ENCODE measurements at places on chromosomes 1 and 21.
A peak's percentile ranks its signal among the peaks of the same experiment; 100 is the strongest.

DNA sequence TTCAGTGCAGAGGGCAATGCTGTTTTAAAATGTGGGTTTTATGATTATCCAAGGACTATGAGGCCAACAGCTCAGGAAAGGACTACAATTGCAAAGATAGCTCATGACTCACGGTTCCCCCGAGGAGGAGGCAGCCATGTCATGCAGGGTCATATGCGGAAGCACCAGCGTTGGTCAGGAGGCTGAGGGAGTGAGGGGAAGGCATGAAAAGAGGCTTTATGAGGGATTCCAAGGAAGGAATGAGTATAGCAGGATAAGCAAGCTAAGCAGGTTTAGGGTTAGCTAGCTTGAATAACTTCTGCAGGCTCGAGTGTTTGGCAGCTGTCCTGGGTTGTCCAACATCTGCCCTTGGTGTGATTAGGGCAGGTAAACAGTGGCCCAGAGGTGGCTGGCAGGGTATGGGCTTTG, 495.1 kb downstream of the SETD4 start:
- no peak for DNase-seq

GRCh38 chr1:3097861-3098260, 28.9 kb downstream of the PRDM16 start:
- DNase-seq: no peak

DNA sequence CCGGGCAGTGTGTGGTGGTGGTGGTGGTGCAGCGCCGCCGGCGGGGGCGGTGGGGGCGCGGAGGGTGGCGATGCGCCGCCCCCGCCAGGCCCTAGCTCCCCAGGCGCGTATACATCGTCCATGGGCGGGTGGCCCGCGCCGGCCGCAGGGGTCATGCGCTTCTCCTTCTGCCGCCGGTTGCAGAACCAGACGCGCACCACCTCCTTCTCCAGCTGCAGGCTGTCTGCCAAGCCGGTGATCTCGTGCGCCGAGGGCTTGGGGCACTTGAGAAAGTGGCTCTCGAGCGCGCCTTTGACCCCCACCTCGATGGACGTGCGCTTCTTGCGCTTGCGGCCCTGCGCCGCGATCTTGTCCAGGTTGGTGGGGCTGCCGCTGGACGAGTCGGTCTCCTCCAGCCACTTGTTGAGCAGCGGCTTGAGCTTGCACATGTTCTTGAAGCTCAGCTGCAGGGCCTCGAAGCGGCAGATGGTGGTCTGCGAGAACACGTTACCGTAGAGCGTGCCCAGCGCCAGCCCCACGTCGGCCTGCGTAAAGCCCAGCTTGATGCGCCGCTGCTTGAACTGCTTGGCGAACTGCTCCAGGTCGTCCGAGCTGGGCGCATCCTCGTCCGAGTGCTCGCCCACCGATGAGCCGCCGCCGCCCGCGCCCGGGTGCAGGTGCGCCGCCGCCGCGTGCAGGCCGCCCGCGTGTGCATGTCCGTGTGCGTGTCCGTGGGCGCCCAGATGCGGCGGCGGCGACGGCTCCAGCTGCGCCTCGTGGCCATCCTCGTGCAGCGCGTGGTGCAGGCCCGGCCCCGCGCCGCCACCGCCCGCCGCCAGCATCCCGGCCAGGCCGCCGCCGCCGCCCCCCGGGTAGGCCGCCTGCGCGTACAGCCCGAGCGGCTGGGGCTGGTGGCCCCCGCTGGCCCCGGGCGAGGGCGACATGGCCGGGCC, 926 bp downstream of the POU3F1 start:
- no peak for DNase-seq

GRCh38 chr1:88612292-88612691, 71.8 kb upstream of the PKN2 start:
- no peak for DNase-seq

GRCh38 chr1:16374266-16374665, 7.2 kb downstream of the SZRD1 start:
- DNase-seq: no peak

- DNase-seq: no peak
Observed at GRCh38 chr1:246092136-246092535, 414.9 kb downstream of the SMYD3 start.

DNA sequence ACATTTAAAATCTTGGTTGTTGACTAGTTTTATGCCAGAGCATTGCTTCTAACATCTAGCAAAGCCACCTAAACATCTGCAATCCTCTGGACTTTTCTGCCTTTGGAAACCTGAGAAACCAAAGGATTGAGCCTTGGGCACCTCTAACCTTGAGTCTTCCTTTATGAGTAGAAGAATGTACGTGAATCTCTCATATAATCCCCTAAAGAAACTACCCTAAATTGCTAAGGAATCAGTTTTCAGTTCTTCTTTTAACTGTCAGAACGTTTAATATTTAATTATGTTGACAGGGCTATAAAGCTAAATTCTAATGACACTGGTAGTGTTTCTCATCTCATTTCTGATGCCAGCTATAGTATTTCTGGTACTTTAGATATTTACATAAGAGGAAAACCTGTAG, 997.3 kb downstream of the AMY1C start:
- no peak for DNase-seq

GRCh38 chr1:226181996-226182714, 4.4 kb downstream of the ACBD3 start:
- DNase-seq: no peak

- no peak for DNase-seq
Observed at GRCh38 chr1:202270871-202271326, 70.8 kb downstream of the UBE2T start.

DNA sequence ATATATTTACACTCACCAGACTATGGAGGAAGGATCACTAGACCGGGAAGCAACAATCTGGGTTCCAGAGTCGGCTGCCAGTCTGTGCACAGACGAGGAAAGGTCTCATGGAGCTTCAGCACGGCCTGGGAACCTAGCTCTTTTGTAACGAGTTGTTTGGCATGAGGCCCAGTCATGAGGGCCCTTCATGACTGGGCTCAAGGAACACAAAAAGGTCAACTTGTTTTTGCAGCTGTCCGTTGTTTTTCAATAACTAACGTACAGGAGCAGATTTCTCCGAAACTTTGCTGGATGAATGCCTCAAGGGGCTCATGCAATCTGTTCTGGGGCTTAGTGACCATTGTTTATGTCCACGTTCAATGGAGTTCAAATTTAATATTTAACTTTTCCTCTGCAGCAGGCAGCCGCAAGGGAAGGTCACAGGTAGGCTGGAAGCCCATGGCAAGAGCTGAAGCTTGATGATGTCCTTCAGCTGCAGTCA, 5.9 kb upstream of the STUM start:
- DNase-seq: no peak

DNA sequence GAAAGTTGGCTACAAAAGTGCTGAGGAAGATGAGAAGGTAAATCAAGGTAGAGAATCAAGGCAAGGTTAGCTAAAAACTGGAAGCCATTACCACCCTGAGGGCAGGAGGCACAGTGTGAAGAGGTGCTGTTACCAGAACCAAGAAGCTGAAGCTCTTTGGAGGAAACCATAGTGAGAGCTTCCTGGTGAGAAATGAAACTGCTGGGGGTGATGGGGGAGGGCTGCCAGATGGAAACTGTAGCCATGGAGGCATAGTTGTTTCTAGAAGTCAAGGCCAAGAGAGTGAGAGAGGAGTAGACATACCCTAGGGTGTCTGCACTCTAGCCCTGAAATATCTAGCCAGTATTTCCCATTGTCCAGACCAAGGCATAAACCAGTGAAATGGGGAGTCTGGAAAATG, 28.7 kb downstream of the IFI44 start:
- DNase-seq: no peak

- no peak for DNase-seq
Observed at GRCh38 chr1:100151679-100152078, 18.7 kb downstream of the TRMT13 start.

- DNase-seq: no peak
Observed at GRCh38 chr1:172482044-172482443, 38.2 kb upstream of the PIGC start.

- no peak for DNase-seq
Observed at GRCh38 chr1:221794079-221794670, 52.3 kb upstream of the DUSP10 start.

- DNase-seq: no peak
Observed at GRCh38 chr21:41613533-41613909, 105.6 kb upstream of the TMPRSS2 start.

- no peak for DNase-seq
Observed at GRCh38 chr1:240244968-240245628, 153.4 kb downstream of the FMN2 start.

DNA sequence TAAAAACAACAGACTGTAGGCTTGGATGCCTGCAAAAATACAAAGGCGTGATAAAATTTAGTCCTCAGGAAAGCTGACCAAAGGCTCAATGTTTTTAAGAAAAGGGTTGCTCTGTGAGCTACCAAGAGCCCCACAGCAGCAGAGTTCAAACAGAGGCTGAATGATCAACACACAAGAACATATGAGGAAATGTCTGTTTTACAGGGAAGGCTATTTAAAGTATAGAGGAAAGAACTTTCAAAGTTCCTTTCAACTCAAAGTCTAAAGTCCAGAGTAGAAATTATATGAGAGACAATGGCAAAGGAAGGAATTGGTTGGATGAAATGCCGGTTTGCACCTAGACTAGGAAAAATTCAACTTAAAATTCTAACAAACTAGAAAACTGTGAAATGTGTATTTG, 8.6 kb downstream of the CLSTN1 start:
- no peak for DNase-seq

GRCh38 chr21:46431884-46432488, 26.7 kb upstream of the DIP2A start:
- DNase-seq: no peak

DNA sequence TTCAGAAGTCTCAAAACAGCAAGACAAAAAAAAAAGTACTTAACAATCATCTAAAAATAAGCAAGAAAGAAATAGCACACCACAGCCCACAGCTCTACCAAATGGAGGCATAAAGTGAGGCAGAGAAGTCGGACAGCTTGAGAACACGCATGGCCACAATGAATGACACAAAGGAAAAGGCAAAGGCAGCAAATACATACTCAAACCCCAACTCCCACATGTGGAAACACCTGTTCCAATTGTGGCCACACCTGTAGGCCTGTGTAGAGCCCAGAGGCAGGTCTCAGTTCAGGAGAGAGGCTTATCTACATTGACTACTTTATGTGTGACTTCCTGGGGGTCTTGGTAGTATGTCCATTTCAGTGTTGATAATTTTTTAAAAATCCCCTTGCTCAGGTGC, 543.5 kb downstream of the LMO4 start:
- no peak for DNase-seq

DNA sequence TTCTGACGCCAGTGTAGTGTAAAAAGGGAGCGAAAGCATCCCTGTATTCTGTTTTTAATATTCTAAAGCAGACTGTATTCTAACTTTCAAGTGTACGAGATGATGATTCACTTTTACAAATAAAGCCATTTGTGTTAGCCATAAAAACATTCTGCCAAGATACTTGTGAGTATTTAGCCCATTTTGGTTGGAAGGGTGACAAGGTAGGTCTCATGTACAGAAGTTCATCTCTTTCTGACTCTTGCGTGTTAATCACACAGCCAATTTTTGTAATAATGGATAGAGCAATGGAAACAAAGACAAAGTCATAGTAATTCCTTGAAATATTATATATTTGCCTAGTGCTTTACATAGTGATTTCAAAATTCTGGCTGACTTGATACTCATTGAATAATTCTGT, 125.3 kb upstream of the GREM2 start:
- DNase-seq: no peak

DNA sequence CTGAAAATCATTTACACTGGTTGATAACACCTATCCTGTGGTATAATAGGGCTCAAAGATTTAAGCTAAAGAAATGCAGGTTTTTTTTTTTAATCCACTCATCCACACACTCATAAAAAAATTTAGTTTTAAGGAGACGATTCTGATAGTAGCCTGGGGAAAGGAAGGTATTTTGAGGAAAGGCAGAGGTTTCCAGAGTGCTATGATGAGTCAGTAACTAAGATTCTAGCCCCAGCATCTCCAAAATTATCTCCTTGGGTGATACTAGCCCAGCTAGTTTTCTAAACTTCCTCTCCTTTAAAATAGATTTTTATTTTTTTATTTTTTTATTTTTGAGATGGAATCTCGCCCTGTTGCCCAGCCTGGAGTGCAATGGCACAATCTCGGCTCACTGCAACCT, 20.7 kb downstream of the ASAP3 start:
- DNase-seq: no peak

- no peak for DNase-seq
Observed at GRCh38 chr1:202016022-202016810, 5.8 kb downstream of the ELF3 start.

GRCh38 chr1:85587841-85588240, 7.3 kb downstream of the CCN1 start:
- DNase-seq: no peak

DNA sequence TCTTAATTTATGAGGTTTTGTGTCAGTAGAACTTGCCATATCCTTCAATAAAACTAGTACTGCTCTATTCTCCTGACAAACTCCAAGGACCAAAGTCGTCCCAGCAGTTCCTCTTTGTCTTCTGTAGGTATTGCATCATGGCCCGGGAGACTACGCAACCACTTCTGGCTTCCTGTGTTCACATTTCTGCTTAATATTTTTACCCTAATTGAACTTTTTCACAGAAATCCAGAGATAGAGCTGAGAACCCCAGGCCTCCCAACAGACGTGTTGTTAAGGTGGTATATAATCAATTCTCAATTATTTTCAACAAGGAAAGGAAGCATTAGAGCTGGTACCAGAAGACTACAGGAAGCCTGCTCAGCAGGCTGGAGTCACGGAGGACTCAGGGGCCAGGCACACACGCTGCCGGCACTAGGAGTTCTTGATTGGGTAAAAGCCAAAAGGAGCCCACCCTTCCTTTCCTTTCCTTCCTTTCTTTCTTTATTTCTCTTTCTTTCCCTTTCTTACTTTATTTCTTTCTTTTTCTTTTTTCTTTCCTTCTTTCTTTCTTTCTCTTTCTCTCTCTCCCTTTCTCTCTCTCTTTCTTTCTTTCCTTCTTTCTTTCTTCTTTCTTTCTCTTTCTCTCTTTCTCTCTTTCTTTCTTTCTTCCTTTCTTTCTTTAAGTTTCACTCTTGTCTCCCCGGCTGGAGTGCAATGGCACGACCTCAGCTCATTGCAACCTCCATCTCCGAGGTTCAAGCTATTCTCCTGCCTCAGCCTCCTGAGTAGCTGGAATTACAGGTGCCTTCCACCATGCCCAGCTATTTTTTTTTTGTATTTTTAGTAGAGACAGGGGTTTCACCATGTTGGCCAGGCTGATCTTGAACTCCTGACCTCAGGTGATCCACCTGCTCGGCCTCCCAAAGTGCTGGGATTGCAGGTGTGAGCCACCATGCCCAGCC, 173.7 kb downstream of the ZBTB18 start:
- DNase-seq: no peak

DNA sequence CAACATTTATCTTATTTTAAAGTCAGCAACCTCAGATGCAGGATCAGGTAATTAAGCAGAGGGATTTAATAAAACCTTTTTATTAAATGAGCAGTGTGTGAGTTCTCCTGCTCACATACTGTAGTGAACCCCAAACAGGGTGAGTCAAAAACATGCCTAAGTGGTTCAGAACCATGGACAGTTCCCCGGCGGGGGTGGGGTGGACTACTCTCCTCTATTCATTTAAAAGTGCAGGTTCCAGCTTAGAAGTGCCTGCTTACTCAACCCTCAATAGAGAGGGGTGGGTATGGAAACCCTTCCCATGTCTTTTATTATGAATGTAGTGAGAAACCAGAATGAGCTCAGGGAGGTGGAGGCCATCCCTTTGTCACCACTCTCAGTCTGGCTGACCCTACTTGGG, 397.9 kb downstream of the HHAT start:
- DNase-seq: peak; percentile 5

All from activated CD4-positive, alpha-beta T cell treated with anti-CD3 and anti-CD28 coated beads, Interleukin-2, amount 50 U/mL, for 1 hour (primary cell).